Naive thymus-derived CD8-positive, alpha-beta T cell (primary cell): ENCODE measurements at places on chromosomes 12 and 14.

DNA sequence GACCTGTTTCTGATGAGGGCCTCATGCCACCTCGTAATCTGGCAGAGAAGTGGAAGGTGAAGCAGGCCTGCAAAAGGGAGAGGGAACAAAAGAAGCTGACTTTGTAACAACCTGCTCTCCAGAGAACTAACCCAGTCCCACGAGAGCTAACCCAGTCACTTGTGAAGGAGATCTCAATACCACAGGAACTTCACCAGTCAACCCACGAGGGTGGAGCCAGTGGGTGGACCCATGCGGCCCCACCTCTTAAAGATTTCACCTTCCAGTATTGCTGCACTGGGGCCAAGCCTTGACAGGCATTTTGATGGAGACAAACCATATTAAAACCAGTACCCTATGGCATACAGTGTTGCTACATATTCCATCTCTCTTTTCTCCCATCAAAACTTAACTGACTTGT is 55.1 kb downstream of the SERPINA10 start:
- DNase-seq, result no peak

DNA sequence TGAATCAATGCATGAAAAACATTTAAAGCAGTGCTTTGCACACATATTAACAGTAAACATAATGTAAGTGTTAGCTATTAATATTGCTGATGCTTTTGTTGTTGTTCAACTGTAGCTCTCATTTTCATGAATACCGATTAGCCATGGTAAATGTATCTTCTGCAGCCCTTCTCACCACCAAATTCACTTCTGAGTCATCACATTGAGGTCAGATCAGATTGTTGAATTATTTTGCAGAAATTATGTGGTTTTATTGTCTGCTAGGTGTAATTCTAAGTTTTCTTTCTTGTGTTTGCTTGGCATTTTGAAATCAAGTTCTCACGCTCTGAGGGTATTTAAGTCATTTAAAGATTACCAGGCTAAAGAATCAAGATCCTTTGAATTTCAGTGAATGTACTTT is 74.6 kb downstream of the AKAP6 start:
- no peak for DNase-seq

DNA sequence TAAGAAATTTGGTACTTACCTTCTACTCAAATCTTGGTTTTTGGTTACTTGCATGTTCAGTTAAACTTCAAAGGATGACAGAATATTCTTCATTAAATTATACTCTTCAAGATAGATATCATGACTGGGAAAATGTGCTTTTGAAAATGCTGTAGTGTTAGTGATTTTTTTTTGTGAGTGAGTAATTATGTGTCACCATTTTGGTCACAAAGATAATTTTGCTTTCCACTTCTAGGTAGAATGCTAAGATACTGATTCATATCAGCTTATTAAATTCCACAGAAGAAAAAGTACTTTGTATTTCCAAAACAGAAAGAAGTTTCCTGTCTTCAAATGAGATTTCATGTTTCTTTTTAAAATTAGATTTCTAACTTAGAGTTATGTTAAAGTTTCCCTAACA is 61.2 kb downstream of the ATXN7L3B start:
- DNase-seq, result no peak

- no peak for DNase-seq
Measured at GRCh38 chr12:99390707-99391106, 256.8 kb upstream of the GARIN6 start.

- no peak for DNase-seq
Measured at GRCh38 chr12:67957383-67957782, 31.9 kb upstream of the IFNG-AS1 start.

DNA sequence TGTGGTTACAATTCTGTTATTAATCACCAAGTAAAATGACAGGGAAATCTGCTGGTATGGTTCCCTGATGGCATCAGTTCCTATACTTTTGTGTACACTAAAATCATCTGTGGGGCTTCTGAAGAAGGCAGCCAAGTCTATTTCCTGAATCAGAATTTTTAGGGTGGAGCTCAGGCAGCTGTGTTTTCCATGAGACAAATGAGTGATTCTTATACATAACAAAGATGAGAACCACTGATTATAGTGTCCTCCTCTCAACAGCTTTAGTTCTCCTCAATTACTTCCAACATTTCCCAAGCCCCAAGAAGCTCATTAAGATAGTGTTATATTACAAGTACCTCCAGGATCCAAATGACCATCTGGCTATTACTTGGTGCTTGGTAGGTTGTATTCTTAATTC is 64.5 kb upstream of the USP44 start:
- no peak for DNase-seq

DNA sequence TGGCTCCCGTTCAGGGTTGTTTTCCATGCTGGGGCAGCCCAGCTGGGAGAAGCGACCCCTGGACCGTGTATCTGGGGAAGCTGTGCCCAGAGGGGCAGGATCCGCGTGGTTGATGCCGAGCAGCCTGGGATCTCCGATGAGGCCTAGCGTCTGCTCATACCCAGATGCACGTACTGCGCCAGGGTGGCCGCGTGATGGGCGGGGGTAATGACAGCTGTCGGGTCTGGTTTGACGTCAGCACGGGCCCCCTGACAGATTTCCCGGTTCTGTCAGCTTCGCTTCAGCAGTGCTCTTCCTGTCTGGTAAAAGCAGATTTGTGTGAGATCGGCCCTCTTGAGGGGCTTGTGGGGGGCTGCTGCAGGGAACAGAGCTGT is 147.3 kb downstream of the TSPAN9 start:
- DNase-seq, result no peak

DNA sequence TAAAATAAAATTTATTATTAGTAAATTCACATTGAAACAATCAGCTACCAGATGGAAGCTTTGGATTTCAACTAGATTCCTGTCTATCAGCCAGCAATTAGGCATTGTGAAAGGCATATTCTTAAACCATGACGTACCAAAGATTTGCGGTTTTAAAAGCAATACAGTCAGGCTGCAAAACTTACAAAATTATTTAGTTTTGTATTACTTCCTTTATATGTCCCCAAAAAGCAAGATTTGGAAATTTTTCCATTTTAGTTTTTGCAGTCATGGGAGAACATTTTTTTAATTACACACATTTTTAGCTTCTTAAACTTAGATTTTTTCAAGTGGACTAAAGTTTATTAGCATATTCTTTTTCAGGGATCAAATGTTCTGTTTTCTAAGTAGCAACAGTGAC is 225.0 kb upstream of the KITLG start:
- DNase-seq, result no peak

DNA sequence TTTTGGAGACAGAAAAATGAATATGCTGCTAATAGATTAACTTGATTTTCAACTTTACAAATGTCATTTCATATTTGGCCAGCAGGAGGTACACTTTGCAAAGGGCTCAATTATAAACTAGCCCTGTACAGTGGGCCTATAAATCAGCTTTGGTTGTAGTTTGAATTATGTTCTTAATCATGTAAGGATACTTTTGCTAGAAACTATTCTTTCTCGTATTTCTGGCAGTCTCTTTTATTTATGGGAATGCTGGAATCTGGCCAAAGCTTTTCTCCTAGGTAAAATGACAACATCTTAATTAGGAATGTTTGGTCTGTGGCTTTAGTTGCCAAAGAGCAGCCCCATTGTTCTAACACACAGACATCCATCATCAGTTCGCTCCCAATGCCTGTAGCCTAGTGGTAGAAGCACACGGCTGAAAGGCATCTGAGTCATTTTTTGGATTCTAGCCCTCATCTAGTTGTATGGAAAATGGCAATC is 1322.3 kb upstream of the SEL1L start:
- no peak for DNase-seq

DNA sequence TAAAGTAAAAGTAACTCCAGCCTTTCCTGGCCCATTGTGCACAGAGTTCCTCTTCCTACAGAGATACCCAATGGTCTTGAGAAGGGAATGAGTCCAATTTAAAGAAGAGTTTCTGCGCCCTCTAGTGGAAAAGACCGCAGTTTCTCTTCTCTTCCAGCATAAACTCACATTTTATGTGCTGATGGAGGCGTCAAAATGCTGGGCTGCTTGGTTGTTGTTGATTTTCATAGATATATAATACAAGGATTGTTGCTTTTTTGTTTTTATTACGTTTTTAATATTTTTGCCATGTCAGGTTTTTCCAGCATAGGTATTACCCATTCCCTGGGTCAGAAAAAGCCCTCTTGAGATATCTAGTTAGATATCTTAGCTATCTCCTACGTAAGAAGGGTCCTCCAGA is 356.9 kb upstream of the STXBP6 start:
- DNase-seq, result no peak

DNA sequence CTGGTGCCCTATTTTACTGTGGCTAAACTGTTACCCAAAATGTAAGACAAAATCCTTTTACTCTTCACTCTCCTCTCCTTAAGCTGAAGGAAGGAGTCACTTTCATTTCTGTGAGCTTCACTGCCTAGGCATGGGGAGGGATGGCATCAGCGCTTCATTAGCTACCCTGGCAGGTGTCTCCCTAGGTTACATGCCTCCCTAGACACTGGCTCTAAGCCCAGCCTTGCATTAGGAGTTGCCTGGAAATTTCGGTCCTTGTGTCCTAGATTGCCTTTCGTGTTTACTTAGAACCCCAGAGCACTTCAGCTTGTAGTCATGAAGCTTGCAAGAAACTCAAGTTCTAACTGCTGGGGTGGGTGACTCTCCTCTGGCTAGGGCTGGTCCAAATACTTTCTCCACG is 520.5 kb upstream of the STXBP6 start:
- no peak for DNase-seq

DNA sequence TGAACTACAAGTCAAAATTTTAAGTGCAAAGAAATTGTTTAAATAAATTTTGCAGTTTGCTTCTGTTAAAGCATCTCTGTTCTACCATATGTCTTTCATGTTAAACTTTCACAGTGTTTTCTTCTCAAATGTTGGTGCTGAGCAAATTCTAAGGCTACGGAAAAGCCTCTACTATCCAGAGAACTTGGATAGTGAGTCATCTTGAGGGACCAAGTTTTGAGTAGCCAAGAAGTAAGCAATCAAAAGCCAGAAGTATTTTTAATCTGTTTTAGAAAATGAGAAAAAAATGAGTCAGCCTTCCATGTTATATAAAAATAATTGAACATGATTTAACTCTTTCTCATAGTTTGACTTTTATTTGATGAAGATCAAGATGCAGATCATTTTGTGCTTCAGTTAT is 3.3 kb downstream of the BRMS1L start:
- no peak for DNase-seq

DNA sequence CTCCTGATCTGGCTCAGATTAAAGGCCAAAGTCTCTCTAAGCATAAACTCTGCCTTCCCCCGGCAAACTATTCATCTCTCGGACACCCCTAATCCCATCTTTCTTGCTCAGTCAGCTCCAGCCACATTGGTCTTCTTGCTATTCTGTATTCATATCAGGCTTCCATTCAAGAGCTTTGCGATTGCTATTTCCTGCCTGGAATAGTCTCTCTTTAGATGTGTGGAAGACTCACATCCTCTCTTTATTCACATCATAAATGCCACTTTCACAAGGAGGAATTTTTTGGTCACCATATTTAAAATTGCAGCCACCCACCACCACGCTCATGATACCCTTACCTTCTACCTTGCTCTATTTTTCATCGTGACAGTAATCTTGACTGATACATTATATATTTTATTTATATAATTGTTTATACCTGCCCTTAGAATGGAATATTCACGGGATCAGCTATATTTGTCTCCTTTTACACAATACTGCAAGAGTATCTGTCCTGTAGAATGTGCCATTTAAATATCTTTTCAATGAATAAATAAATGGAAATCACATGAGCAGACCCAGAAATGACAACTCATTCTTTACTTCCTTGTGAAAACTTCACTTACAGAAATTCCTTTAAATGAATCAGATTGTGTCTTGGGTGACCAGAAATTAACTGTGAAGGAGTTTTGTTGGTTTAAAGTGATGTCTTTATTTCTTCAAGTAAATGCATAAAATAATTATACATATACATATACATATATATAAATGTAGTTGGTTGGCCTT is 780.6 kb upstream of the FLRT2 start:
- DNase-seq, result no peak

- DNase-seq, result no peak
Measured at GRCh38 chr14:64637735-64638473, 66.3 kb upstream of the PLEKHG3 start.

DNA sequence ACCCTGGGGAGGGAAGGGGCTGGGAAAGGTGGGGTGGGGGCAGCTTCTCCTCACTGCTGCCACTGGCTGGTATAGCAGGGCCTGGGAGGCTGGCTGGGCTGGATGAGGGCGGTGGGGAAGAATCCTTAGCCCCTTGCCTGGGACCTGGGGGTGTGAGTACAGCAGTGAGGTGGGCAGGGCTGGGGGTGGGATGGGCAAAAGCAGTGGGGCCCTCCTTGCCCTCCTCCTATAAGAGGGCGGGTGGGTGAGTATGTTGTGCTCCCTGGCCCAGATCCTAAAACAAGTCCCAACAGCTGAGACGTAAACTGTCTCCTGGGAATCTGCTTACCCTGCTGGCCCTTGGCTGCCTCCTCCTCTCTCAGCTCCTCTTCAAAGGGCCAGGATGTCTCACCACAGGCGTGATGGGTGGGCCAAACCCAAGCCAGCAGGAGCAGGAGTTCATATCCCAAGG is 2.2 kb downstream of the NCKAP5L start:
- no peak for DNase-seq

DNA sequence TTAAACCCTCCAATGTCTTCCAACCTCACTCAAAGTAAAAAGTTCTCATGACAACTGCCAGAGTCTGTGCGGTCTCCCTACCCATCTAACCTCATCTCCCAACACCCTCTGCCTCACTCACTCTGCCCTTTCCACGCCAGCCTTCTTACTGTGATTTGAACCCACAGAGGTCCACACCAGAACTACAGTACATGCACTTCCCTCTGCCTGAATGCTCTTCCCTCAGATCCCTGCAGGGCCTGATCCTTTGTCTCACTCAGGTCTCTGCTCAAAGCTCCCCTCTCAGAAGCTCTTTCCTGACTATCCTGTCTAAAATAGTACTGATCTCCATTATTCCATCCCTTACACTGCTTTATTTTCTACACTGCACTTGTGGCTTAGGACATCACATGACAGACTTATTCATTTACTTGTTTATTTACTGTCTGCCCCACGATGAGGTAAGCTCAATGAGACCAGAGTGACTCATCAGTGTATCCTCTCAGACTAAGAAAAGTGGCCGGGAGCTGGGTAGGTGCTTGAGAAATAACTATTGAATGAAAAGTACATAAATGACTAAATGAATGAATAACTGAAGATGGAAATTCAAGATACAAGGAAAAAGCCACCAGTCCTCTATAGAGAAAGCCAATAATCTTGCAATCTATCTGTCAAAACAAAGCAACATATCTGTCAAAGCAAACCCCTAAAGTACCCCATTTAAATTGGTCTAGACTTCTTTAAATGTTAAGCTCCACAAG is 17.1 kb downstream of the POMT2 start:
- no peak for DNase-seq

- no peak for DNase-seq
Measured at GRCh38 chr14:77158175-77158881, 16.7 kb upstream of the ZDHHC22 start.

- DNase-seq, result no peak
Measured at GRCh38 chr14:79660053-79660939, 551.0 kb downstream of the DIO2 start.
